ENCODE measurements at places on chromosomes 2 and 18.

DNA sequence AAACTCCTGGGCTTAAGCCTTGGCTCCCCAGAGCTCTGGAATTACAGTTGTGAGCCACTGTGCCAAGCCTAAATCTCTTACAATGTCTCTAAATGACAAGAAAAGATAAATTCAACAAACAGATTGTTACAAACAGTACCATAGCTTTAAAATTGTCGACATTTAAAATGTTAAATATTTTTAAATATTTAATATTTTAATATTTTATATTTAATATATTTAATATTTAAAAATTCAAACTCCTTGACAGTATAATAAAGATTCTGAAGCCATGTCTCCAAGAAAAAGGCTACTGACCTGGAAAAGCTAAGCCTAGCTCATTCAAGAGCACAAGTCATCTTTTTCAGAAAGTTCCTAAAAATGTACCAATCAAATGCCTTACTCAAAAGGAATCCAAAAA, 75.3 kb downstream of the INPP5D start:
- DNase-seq, result no peak

- DNase-seq, result no peak
Measured at GRCh38 chr18:6355789-6356589, 58.7 kb downstream of the L3MBTL4 start.

- no peak for DNase-seq
Measured at GRCh38 chr18:39667905-39668304, 2102.3 kb upstream of the CELF4 start.

DNA sequence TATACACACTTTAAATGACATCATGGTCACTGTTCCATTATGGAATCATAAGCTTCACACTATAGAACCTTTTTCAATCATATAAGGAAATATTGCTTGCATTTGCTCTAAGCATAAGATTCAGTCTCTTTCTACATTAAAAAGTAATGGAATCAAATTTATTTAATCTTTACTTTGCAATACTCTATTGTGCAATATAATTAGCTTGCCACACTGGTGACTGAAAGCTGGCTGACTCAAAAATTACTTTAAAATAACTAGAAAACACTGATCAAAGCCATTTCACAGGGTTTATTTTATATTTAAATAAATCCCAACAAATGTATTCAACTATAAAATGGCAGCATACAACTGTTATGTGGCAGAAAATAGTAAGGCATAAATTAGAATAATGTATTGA, 13.2 kb upstream of the ORC2 start:
- no peak for DNase-seq

GRCh38 chr2:29632018-29632417, 289.4 kb downstream of the ALK start:
- DNase-seq, result no peak

DNA sequence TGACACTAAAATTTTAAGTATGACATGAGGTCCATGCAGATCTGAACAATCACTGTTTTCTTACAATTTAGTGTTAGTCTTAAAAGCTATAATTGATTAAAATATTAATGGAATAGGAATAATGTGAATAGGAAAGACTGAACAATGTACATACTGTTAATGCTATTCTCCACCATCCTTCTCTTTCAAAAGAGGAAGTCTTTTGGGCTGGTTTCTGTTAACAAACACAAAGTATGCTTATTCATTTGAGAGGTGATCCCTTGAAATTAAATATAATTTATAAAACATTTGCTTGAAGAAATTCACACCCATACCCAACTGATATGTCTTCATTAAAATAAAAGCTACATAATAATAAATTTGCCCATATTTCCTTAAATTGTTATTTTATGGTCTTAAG, 2.3 kb downstream of the STPG4 start:
- DNase-seq, result no peak

GRCh38 chr18:3212657-3213056, 7.1 kb downstream of the MYOM1 start:
- no peak for DNase-seq

GRCh38 chr18:46013484-46014189, 46.5 kb upstream of the EPG5 start:
- DNase-seq, result no peak

DNA sequence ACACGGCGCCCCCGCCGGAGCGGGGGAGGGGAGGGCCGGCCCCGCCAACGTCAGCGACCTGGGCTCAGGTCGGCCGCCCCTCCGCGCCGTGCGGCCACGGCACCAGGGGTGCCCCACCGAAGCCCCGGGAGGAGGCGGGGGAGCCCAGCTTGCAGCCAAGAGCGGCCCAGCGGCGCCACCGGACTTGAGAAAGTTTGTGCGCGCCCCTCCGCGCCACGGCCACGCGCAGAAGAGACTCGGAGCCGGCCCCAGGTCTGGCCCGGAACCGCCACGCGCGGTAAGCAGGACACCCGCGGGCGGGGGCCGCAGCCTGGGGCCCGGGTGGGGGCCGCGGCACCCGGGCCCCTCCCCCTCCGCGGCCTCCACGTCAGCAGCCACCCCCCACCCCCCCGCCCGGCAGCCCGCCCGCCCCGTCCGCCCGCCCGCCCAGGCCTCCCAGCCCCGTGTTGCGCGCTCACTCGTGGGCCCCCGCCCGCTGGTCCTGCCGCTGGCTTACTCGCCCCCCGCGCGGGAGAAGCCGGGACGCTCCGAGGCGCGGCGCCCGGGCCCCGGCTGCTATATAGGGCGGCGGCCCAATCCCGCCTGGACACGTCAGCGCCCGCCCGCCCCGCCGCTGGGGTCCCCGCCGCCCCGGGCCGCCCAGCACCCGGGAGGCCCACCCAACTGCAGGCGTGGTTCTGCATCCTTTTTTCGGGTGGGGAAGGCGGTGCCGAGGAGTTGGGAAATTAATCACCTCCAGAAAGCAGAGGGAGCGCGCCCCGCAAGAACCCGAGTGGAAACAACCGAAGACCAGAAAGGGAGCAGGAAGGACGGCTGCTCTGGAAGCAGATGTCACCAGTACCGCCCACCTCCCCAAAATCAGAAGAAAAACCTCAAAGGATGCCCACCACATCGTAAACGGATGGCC, 42.9 kb downstream of the HDLBP start:
- no peak for DNase-seq

GRCh38 chr2:237613679-237614078, 13.7 kb upstream of the LRRFIP1 start:
- DNase-seq, result no peak

DNA sequence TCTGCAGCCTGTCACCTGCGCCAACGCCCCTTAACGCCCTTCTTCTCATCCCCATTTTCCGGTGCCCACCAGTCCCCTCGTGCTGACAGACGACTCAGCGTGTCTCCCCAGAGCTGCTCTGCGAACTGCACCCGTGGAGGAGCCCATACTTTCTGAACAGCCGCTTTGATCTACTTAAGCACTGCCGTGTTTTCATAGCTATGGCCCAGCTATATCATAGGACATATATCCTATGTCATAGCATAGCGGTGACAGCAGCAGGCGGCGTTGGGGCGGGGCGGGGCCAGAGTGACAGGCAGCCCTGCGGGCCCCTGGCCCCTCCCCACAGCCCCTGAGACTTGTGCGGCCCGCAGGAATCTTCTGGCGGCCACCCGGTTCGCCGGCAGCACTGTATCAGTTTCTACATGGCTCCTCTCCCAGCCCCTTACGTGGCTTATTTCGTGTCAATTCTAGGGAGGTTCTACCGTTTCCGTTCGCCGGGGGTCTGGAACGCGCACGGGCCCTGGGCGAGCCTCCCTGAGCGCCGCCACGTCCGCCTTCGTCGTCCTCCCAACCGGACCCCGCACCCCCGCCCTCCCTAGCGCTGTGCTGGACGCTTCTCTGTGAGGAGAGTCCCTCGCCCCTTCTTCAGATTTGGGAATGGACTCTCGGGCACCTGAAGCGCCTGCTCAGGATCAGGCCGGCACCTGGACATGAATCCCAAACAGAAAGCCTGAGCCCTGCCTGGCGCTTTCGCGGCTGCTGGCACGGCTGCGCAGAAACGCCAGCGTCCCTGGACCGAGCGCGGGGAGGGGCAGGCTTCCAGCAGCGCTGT, 35.4 kb downstream of the PTPN18 start:
- peak; percentile 36 for DNase-seq

GRCh38 chr2:30800159-30800558, 7.1 kb downstream of the CAPN13 start:
- no peak for DNase-seq

DNA sequence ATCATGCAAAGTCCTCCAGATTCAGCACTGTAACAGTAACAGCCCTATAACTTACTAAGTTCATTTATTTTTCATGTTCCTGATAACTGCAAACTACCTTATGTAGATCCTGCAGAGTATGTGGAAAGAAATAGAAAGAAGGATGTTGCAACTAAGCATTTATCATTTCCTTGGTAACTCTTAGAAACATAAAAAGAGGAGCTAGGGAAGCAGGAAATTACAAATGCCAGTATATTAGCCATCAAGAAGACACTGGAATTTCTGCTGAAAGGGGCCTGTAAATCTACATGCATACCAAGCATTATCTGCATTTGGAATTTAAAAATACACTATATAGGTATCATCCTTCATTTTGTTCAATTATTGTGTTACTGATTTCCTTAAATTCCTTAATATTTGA, 66.8 kb downstream of the PDE11A start:
- no peak for DNase-seq

GRCh38 chr2:73301636-73302035, 8.3 kb upstream of the EGR4 start:
- DNase-seq, result no peak

DNA sequence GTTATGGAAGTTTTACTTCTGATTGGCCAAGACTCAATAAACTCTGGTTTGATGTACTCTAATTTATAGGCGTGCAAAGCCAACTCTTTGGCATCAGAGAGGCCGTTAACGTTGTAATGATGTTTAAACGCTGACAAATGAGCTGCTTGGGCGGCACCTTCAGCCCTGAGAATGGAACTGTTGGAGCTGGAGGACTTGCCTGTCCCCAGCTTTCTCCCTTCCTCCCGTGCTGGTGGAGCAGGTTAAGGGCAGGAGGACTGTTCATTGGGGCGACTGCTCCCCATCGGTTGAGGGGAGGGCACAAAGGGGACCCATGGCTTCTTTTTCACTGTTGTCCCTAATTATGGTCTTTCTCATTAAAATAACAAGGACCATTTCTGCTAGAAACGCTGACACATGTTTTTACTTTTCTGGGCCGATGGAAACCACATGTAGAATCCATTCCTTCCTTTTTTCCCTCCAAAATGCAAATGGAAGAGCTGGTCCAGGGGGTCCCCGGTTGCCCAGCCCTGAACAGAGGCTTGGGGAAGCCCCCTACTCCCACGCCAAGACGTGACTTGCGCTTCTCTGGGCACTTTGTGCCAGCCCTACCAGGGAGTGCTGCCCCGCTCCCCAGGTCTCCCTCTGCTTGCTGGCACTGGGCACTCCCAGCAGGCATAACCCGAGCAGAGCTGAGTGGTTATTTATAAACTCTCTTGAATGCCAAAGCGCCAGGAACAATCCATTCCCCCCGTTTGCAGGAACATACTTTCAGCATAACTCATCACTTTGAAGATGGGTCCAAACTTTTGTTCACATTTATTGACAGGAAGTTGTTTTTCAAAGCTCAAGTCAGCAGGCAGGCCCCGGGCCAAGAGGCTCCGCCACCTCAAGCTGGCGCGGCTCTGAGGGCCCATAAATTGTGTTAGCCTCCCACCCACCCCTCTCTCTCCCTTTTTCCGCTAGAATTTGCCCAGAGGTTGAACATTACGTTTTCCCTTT, 170.1 kb downstream of the ASB1 start:
- no peak for DNase-seq

GRCh38 chr2:235829726-235830125, 335.9 kb downstream of the AGAP1 start:
- DNase-seq, result no peak

- no peak for DNase-seq
Measured at GRCh38 chr18:79991494-79991893, 3.1 kb upstream of the TXNL4A start.

All from CMK (cell line).